ENCODE measurements at places on chromosomes 11 and 22.

DNA sequence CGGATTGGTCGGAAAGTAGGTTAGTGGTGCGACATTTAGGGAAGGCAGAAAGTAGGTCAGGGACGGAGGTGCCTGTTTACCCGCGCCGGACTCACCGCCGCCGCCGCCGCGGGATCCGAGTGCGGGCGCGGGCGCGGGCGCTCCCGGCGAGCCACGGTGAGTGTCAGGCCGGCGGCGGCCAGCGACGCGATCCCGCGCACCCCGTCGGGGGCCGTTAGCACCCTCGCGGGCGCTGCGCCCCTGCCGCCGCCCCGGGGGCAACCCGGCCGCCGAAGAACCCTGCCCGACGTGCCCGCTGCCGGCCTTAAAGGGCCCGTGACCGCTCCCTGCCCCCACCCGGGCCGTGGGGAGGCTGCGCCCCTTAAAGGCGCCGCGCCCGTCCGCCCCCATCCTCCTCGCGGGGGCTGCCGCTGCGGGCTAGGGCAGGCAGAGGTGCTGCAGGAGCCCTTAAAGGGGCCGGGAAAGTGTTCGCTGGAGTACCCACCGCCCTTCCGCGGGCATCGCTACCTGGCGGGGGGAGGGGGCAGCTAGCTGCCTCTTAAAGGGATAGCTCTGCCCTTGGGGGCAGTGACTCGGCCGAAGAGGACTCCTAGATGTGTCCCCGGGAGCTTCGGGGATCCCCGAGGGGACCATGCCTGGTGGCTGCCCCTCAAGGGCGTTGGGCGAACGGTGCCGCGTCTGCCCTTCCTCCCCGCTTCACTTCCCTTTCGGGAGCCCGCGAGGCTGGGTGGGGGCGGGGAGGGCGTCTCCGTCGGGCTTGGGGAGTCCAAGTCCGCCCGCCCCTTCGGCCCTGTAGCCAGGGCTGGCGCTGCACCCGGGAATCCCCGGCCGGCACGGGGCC is at the start of gene BMAL1:
BMAL1 (plus strand) TSS at position 23 of the 841 bp plus-strand sequence. CDS start 76,519 bp downstream, outside the sequence.
- peak; percentile 69 for DNase-seq

- no peak for DNase-seq
Observed at GRCh38 chr11:21635394-21636145, 557.3 kb upstream of the ANO5 start.

DNA sequence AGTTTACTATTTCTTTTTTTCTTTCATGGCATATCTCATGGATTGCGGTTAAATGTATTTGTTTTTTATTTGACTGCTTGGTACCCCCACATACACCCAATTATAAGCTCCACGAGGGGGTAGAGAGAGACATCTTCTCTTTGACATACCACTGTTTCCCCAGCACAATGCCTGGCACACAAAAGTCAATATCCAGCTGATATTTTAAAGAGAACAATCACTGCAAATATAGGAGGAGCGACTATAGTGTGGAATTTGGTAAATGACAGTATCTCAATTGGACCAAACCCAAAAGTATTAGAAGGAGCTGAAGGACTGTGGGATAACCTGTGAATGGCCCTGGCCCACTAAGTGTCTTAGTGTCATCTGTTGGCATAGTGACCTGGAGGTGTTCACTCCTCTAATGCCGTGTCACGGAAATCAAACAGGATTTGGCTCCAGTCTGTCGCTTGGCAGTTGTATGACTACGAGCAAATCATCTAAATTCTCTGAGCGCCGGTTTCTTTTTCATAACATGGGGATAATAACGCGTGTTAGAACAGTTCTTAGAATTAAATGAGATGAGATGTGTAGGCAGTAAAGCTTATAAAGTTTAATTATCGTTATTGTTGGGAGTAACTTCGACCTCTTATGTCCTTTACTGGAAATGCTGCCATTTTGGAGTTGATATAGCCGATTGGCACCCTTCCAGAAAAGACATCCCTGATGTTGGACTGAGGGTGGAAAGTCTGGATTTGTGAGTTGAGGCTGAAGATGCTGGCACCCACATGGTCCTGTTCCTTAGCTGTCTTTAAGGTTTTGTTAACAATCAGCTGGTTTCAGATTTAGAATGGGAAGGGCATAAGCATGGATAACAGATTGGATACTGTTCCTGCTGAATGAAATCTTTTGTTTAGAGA is 144.5 kb downstream of the DBX1 start:
- DNase-seq, result no peak

DNA sequence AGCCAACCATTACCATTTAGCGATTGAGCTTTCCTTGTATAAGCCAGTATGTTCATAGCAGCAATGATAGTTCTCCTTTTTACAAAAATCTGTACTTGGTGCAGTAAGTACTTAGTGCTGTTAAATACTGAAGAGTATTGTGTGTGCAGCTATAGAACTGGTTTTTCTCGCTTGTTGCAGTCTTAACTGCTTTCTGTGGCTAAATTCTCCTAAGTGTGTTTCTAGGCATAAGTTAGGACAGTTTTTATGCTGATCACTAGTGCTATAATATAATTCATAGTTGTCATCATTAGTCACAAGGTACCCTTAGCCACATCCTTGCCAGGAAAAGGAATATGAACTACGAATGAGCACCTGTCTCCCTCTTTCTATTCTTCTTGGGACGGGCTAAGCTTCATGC is 107.7 kb downstream of the GRAMD1B start:
- no peak for DNase-seq

DNA sequence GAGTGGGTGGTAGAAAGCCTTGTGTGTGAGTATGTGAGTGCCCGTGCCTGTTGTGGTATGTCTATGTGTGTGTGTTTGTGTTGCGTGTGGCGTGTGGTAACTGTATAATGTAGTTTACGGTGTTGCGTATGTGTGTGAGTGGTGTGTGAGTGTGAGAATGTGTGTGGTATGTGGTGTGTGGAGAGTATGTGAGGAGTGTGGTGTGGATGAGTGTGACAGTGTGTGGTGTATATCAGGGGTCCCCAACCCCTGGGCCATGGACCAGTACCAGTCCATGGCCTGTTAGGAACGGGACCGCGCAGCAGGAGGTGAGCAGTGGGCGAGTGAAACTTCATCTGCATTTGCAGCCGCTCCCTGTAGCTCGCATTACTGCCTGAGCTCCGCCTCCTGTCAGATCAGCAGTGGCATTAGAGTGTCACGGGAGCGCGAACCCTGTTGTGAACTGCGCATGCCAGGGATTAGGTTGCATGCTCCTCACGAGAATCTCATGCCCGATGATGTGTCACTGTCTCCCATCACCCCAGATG is 5.7 kb downstream of the UPK3A start:
- DNase-seq, result no peak

GRCh38 chr11:2891326-2892214 is 6.0 kb upstream of the CDKN1C start:
- DNase-seq, result no peak

DNA sequence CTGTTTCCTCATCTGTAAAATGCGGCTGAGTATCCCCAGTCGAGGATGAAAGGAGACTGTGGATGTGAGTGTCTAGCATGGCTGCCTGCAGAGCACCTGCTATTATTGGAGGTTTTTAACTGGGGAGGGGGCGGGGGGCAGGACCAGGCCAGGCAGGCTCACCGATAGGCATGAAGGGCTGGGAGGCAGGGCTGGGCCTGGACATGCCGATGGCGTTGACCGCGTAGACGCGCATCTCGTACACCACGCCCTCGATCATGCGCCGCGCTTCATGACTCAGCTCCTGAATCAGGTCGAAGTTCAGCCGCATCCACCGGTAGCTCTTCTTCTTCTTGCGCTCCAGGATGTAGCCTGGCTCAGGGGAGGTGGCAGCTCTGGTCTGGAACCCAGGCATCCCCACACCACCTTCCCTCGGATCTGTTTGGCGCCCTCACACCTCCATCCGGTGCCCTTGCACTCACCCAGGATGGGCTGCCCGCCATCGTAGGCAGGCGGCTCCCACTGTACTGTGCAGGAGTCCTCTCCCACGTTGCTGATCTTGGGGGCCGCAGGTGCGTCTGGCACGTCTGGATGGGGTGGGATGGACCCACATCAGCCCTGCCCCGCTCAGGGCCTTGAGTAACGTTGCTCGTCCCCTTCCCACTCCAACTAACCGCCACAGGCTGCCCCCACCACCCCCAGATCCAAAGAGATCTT is 15.1 kb downstream of the MYBPC3 start:
- no peak for DNase-seq

DNA sequence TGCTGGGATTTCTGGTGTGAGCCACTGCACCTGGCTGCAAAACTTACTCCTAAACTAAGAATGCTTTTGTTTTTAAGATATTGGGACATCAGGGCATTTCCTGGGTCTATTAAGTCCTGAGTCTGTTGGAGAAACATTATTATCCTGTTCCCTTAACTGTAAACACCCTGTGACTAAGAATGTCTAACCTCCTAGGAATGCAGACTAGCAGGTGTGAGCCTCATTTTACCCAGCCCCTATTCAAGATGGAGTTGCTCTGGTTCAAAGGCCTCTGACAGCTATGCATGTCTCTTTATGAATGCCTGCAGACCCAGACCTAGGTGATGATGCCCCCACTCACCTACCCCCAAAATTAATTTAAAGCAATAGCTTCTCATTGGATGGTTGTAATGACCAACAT is 46.2 kb downstream of the DEPDC5 start:
- DNase-seq, result no peak

DNA sequence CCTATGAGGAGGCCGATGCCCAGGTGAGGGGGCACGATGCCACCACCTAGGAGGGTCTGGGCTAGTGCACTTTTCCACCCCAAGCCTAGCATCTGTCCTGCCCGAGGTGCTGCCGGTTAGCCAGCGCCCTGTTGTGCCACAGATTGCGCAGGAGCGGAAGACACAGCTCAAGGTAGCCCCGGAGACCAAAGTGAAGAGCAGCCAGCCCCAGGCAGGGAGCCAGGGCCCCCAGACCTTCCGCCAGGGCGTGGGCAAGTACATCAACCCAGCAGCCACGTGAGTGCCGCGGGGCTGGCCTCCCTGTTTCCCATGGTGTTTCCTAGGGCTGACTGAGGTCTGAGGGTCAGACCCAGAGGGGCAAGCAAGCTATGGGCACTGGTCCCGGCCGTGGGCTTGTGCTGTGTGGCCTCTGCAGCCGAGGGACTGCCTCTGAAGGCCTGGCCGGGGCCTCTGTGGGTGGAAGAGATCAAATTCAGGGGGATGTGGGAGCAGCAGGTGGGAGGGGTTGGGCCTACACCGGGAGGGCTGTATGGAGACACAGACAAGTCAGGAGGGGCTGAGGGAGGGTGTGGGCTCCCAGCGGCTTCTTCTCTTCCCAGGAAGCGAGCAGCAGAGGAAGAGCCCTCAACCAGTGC is 29.1 kb downstream of the PPIL2 start:
- no peak for DNase-seq

GRCh38 chr22:34454598-34454997 is 534.3 kb upstream of the LARGE1 start:
- no peak for DNase-seq

- no peak for DNase-seq
Observed at GRCh38 chr22:49592780-49593501, 234.7 kb downstream of the BRD1 start.

DNA sequence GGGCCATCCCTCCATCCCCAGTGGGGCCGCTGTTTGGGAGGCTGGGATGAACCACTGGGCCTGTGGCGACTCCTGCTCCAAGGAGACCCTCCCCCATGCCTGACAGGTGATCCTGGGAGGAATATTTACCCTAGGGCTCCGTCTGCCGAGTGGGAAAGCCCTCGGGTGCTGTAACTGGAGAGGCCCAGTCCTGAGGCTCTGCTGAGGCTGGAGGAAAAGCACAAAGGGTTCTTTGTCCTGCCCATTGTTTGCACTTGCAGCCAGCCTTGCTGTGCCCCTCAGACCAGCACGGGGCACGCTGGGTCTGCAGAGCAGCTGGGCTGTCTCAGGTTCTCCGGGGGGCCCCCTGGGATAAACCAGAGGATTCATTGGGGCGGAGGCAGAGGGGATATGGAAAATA is 321.1 kb downstream of the MN1 start:
- no peak for DNase-seq

- DNase-seq, result no peak
Observed at GRCh38 chr11:61571869-61572268, 9.0 kb downstream of the SYT7 start.

DNA sequence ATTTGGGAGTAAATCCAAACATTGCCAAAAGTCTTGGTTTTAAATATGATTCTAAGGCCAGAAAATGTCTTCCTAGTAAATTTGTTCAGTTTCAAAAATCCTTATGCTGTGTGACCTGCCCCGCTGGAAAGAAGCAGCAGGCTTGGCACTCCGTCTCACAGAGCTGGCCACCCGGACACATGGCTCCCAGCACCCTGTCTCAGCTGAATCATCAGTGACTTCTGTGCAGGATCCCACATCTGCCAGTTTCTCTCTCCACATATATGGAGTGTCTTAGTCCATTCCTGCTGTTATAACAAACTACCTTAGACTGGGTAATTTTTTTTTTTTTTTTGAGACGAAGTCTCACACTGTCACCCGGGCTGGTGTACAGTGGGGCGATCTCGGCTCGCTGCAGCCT is 356.7 kb downstream of the TBC1D22A start:
- DNase-seq, result no peak

Measured in activated T-cell treated with anti-CD3 and anti-CD28 coated beads, Interleukin-2, amount 50 U/mL, for 1 hour (primary cell).